Panc1 (cell line): ENCODE measurements at places on chromosomes 13 and 19. TPM values are rescaled to one million over a fixed set of nuclear protein-coding genes. Genes with fewer than 3 reads are reported as not detected.
A peak's percentile ranks its signal among the peaks of the same experiment; 100 is the strongest.

DNA sequence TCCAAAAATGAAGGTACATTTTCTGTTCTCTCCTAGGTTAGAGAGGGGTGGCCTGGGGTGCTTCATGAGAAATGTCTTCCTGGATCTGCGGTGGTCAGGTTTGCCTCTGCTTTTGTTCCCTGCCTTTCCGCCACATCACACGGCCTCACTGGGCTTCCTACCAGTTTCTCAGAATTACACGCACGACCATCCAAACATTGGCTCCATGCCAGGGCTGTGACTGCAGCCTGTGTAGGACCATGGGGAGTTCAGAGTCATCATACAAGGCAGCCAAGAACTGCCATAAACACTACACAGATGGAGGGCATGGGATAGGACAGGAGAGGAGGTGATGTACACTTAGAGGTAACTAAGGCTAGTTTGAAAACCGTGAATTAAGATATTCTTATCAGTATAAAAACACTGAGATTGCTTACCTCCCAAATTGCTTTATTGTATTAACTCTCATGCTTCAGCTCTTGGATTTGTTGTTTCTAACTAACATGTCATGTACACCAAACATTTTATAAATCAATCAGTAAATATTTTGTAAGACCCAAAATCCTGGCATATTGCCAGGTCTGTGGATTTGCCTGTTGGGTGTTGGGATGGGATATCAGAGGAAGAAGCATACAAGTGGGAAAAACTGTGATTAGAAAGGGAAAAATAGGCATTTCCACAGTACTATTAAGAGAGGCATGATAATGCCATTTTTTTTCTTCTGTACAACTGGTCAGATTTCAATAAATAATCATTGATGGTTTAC, 45.2 kb downstream of the CDADC1 start:
- DNase-seq = no peak

DNA sequence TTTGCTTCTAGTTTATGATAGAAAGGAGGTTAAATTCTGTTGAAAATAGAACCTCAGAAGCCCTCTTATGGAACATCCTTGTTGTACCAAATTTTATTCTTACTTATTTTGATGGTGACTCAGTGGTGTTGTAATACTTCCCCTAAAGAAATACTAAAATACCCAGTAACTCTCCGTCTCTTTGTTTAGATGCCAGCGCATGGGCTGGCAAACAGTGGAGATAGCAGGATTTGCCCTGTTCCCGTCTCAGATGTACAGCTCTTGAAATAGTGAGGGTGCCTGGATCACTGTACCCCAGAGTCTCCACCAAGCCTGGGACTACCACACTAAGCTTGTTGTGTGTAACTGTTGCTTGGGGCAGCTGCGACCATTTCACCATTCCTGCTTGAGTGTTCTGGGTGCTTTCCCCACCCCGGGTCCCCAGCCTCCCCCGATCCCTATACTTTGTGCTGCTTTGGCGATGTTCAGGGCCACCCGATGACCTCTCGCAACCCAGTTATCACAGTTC, 67.0 kb upstream of the TEX29 start:
- no peak for DNase-seq

GRCh38 chr19:7191946-7192691, 102.1 kb downstream of the INSR start:
- no peak for DNase-seq

CEACAM3 gene
- total RNA-seq = not detected

- DNase-seq = no peak
Observed at GRCh38 chr13:20161275-20161950, 561 bp upstream of the GJA3 start.

AP1M2 gene
- total RNA-seq = 10.1 TPM

DNA sequence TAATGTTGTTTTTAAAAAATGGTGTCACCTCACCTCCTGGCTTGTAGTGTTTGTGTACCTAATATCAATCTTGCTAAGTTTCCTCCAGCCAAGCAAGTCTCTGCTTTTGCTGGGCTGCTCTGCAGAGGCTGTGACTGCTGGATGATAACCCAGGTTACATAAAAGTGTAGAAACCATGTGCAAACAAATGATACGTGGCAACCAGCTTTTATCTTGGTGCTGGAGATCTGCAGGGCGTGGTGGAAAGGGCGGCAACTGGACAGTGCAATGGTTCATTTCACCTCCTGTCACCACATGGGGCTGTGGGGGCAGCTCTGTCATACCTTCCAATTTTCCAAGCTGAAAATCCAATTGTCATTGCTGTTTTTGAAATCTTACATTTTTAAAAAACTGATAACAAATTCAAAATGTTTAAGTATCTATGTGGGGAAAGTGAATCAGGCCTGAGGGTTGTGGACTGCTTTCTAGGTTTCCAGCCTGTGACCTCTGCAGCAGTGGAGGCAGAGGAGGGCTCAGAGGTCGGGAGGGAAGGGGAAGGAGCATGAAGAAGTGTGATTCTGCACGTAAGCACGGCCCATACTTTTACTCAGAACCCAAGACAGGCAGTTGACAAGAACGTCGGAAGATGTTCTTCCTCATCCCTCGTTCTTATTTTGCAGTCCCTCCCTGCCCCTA, 9.7 kb downstream of the GPR42 start:
- no peak for DNase-seq

MBD3L3 gene
- total RNA-seq = not detected

- no peak for DNase-seq
Observed at GRCh38 chr13:105665284-105665683, 870.2 kb downstream of the EFNB2 start.

DNA sequence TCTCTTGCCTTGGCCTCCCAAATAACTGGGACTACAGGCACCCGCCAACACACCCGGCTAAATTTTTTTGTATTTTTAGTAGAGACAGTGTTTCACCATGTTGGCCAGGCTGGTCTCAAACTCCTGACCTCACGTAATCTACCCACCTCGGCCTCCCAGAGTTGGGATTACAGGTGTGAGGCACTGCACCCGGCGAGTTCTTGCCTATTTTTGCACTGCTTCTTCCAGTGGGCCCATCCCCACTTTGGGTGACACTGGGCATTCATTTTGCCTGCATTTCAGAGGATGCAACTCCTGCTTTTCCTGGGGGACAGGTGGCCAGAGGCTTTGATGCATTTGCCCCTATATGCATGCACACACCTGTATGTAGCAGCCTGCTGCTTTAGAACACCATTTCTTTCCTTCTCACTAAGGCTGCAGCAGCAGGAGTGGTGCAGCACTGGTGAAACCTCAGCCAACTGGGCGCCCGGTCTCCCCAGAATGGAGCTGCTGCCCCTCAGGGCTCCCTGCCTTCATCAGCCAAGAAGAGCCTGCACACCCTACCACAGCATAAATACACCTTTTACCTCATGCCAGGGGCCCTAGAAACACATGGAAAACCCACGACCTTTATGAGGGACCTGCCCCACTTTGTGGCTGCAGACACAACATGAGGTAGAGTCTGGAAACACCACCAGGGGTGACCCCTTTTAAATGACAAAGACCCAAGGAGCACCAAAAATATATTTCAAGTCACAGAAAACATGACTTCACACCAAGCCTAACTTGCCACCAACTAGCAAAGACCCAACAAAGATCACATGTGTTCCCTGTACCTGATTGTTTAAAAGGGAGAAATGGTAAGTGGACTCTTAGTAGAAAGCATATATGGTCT, 36.8 kb upstream of the POP4 start:
- no peak for DNase-seq

GRCh38 chr19:47445937-47446402, 25.7 kb downstream of the SLC8A2 start:
- DNase-seq = no peak

NAA16 gene
- total RNA-seq = 24.2 TPM

DNA sequence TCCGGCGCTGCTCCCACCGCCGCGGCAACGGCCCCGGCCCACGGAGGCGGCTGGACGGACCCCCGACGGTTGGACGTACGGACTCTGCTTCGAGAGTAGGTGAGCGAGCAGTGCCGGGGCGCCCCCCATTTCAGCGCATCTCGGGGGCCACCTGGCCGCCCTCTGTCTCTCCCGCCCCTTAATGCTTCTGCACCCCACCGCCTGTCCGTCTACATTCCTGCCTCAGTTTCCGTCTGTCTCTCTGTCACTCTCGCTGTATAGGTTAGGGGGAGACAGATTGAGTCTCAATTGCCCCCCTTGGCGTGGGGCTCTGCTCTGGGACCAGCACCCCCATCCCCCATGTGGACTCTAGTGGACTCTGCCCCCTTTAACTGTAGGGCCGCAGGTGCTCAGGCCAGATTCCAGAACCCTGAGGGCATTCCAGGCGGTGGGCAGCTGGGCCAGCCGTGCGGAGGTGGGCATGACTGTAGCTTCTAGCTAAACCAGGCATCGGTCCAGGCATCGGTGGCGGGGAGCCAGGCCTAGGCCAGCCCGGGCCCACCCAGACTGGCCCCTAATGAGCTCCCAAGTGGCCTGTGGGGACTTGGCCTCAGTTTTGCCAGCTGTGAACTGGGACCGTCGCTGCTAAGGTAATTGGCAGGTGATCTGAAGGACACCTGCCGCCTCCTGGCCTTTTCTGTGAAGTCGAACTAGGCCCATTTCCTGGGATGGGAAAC, 373 bp downstream of the TNFAIP8L1 start:
- no peak for DNase-seq

DNA sequence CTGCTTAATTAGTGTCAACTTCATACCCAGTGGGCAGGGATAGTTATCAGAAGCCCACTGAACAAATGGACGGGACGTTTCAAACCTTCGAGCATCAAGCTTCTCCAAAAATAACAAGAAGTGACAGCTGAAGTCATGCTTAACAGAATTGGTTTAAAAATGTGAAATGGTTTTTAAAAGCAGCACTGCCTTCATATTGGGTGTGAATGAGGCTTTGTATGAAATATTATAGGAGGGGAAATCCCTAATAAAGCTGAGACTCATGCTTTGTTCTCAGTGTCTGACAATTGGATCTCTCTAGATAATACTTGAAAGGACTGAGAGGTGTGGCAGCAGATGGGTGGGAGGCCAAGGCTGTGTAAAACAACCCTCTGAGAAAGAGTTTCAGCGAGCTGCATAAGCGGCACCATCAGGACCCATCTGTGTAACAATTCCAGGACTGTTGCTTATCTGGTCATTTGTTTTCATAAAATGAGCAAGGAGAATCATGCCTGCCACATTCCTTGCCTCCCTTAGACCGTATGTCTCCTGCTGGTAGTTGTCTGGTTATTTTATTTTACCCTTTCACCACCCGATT, 667.7 kb downstream of the DIAPH3 start:
- no peak for DNase-seq

DNA sequence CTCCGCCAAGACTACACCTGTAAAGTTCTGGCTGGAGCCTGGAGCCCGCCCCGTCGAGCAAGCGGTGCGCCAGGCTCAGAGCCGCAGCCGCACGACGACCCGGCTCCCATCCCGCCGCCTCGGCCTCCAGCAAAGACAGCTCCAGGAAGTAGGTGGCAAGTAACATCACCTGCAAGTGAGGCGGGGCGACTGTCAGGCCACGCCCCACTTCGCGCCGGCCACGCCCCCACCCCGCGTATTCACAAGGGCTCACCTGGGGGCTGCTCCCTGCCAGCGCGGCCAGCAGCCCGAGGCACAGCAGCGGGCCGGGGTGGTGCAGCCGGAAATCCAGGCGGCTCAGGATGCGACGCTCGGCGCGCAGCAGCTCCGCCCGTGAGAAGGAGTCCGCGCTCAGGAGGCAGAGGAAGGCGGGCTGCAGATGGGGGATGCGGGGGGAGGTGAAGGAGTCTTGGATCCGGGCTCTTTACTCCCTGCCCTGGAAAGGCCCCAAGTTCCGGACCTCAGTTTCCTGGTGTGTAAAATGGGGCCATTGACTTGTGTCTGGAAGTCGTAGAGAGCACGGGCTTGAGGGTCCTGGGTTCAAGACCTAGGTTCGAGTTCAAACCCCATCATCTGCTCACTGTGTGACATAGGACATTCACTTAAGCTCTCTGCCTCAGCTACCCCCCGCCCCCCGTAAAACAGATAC, 3.2 kb downstream of the CCNP start:
- DNase-seq = no peak

DNA sequence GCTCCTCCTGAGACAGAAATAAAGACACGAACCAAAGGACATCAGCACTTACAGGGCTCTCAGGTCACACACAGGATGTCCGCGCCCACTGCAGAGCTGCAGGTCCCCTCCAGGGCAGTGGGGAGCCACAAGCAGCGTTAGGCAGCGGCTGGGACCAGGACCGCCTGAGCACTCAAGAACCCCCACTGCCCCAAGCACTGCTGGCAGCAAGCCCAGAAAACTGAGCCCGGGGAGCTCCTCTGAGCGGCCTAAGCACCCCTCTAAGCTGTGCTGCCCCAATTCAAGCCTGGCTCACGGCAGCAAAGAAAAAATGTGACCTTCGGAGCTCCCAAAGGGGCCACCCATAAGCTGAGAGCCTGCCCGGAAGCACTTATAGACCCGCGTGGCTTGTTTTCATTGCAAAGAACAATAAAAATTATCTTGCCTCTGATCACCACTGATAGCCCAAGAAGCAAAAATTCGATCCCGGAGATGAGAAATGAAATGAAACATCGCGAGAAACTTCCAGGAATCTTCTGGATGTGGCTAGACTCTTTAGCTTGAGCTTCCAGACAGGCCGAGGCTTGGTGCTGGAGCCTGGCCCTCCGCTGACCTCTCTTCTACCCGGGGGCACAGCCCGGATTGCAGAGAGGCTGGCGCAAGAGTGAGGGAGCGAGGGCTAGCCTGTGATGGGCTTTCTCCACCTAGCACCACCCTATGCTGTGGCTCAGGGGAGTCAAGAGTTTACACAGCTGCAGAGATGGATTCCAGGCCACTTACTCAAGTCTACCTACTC, 6.3 kb downstream of the DPP9 start:
- no peak for DNase-seq

- peak; percentile 39 for DNase-seq
Observed at GRCh38 chr19:5314012-5314906, 26.4 kb downstream of the PTPRS start.

NCAN gene
- 0.15 TPM for total RNA-seq

DNA sequence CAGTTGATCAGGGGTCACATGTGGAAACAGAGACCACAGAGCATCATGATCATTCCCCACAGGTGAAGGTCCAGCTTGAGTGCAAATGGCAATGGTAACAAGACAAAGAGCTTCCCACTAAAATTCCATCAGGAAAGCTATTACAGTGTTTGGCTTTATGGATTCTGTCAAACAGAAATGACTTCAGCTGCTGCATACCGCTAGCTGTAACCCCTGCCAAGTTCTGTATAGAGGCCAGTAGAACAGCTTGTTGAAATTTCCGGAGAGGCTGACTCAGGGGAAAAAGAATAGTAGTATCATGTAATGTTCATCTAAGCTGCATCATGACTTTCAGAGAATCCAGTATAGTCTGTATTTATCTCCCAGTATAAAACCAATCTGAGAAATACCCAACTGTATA, 1704.7 kb downstream of the SLITRK5 start:
- no peak for DNase-seq

LHB gene
- 0.39 TPM for total RNA-seq

DNA sequence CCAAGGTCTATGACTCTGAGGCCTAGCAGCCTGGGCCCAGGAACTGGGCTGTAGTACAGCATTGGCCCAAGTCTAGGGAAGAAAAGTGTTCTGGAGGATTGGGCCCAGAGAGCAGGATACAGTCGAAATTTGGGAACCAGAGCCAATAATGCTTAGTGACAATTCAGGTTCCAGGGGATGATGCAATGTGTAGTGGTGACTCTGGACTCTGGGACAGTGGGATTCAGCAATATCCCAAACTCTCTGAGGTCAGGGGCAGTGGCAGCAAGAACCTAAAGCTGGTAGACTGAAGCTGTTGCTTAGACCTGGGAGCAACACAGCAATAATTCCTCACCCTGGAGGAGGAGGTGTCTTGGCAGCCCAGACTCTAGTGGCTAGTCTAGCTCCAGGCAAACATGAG, 545.5 kb upstream of the ARGLU1 start:
- DNase-seq = no peak

- DNase-seq = no peak
Observed at GRCh38 chr13:47120282-47120681, 223.4 kb upstream of the HTR2A start.
